ENCODE measurements at places on chromosomes 1 and 21.

DNA sequence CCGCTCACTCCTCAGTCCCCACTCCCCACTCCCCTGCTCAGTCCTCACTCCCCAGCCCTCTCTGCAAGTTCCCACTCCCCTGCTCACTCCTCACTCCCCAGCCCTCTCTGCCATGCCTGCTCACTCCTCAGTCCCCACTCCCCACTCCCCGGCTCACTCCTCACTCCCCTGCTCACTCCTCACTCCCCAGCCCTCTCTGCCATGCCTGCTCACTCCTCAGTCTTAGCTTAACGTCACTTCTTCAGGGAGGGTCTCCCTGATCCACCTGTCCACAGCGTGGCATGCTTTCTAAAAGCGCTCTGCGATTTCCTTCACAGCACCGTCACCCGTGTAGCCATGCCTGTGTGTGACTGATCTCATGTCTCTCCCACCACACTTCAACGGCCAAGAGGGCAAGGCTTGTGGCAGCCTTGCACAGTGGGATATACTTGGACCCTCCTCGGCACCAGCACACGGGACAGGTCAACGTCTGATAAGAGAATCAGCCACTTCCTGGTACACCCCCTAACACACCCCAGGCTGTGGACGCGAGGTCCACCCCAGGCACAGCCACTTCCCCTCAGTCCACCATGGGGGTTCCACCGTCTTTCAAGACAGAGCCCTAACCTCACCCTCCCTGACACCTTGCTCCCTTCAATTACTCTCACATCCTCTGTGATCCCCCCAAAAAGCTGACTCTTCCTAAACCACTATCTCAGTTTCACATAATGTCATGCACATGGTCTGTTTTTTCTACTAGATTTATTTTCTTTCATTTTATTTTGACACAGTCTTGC lies 14.0 kb downstream of the PRDM15 start:
- DNase-seq: no peak

DNA sequence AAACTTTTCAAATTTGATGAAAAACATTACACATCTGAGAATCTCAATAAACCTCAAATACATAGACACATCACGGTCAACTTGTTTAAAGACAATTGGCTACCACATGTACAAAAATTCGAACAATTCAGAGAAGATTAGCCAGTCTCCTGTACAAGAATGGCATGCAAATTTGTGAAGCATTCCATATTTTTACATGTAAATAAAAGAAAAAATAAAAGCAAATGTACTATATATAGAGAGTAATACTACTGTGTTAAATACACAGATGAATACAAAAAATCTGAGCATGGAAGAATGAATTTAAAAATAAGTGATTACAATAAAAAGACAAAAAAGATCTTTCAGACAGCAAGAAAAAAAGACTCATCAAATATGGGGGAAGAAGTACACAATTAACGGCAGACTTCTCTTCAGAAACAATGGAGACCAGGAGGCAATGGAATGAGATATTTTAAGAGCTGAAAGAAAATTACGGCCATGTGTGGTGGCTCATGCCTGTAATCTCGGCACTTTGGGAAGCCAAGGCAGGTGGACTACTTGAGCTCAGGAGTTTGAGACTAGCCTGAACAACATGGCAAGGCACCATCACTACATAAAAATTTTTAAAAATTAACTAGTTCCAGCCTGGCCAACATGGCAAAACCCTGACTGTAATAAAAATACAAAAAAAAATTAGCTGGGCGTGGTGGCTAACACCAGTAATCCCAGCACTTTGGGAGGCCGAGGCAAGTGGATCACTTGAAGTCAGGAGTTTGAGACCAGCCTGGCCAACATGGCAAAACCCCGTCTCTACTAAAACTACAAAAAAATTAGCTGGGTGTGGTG lies 23.2 kb downstream of the HAX1 start:
- no peak for DNase-seq

GRCh38 chr1:184878002-184878401 lies 96.3 kb downstream of the NIBAN1 start:
- DNase-seq: no peak

GRCh38 chr21:35138665-35139381 lies 89.7 kb upstream of the RUNX1 start:
- DNase-seq: peak; percentile 96

Measured in astrocyte of the spinal cord (primary cell).